A549 treated with CORT108297 at 1 μM for 4 hours (cell line): ENCODE measurements at places on chromosomes 7 and 10. TPM values are rescaled to one million over a fixed set of nuclear protein-coding genes. Genes with fewer than 3 reads are reported as not detected.

Gene GIMAP6
- total RNA-seq = not detected in 5 replicates

Gene CLCN1
- 0.02 to 0.08 TPM (median 0.07 TPM) in 4 of 5 replicates, not detected in the other for total RNA-seq

Gene TRRAP
- 15.0 to 19.8 TPM (median 18.4 TPM) in 5 replicates for total RNA-seq

Gene P4HA1
- 19.0 to 33.1 TPM (median 22.2 TPM) in 5 replicates for total RNA-seq

Gene EGR2
- total RNA-seq = 0.27 to 0.53 TPM (median 0.38 TPM) in 5 replicates

Gene CFAP46
- 1.0 to 1.9 TPM (median 1.5 TPM) in 5 replicates for total RNA-seq

Gene PSMG3
- total RNA-seq = 79.4 to 118 TPM (median 108 TPM) in 5 replicates

Gene CYP3A7
- 0.06 TPM in 1 of 5 replicates, not detected in the others for total RNA-seq

Gene KLF14
- 0.03 to 0.07 TPM (median 0.05 TPM) in 3 of 5 replicates, not detected in the others for total RNA-seq

Gene TMEM176B
- total RNA-seq = 0.12 to 0.13 TPM in 2 of 5 replicates, not detected in the others
